HFF-Myc (cell line): ENCODE measurements at places on chromosomes 4 and X.
A peak's percentile ranks its signal among the peaks of the same experiment; 100 is the strongest.

DNA sequence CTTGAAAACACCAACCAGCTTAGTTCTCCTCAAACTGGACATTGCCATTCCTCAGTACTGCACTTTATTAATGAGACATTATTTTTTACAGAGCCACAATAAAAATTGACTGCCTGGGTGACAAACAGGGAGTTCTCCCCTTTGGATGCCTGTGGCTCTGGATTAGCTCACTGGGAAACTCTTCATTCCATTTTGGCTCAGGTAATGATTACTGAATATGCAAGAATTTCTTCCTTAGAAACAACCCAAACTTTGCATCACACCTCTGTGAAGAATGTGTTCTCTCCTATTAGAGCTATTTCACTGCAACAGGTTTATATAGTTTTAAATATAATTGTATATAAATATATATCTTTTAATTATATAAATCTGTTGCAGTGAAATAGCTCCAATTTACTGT lies 2065.8 kb downstream of the ARAP2 start:
- no peak for DNase-seq

GRCh38 chr4:121336706-121337105 lies 44.1 kb downstream of the QRFPR start:
- DNase-seq, result no peak

DNA sequence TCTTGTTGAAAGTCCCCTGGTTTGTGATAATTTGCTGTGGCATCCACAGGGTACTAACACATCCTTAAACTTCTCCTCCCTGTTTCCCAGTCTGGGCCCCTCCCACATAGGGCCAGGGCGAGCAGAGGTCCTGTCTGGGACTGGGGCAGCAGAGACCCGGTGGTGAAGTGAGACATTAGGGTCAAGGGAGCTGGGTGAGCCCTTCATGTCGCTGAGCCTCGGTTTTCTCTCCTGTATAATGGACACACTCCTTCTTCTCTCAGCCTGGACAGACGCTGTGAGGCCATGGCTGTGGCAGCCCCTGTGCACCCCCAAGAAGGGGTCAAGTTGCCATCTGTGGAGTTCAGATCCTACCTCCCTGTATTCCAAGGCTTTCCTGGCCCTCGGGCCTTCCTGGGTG lies 33.0 kb upstream of the HMX1 start:
- DNase-seq, result no peak

DNA sequence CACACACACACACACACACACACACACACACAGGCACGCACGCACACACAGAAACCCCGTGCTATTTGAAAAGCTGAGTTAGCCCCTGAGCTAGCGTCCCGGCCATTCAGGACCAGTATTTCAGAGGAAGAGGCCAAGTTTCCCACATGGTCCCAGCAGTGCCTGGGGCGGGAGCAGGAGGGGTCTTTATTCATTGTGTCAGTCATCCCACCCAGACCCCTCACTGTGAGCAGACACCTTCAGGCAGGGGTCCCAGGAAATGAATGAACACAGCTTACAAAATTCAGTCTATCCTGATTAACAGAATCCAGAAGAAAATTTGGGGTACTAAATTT lies 58.1 kb downstream of the ZFYVE28 start:
- DNase-seq, result no peak

- DNase-seq, result no peak
Measured at GRCh38 chrX:27968878-27969277, 12.4 kb downstream of the DCAF8L1 start.

DNA sequence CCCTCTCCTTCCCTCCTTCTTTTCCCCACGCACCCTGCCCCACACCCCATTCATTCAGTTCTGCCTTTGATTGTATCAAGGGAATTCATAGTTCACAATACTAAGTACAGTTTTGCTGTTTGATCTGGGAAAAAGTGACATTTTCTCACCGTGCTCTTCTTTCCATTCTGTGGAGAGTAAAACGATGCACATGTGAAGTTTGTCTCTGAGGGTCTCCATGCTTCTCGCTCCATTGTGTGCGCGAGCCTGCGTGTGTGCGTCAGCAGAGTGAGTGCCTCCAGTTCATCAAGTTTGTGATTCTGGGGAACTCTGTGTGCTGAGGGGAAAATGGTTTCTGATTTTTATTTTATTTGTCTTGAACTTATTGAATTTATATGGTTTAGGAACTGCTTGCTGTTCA lies 1.9 kb downstream of the STK26 start:
- DNase-seq, result no peak

GRCh38 chrX:46587158-46587557 lies 13.6 kb downstream of the CHST7 start:
- no peak for DNase-seq

DNA sequence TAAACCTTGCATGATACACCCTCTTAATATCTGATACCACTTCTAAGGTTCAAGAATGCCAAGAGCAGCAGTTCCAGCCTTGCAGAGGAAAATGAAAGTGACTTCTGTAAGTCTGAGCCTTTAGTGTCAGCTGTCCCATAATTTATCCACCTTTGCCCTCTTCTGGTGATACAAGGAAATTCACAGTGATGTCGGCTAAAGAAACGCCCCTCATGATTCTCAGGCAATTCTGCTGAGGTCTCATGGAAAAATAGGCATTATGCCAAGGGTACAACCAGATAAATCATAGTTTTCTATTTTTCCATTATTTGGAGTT lies 172.2 kb upstream of the CXCL13 start:
- DNase-seq, result peak; percentile 26

DNA sequence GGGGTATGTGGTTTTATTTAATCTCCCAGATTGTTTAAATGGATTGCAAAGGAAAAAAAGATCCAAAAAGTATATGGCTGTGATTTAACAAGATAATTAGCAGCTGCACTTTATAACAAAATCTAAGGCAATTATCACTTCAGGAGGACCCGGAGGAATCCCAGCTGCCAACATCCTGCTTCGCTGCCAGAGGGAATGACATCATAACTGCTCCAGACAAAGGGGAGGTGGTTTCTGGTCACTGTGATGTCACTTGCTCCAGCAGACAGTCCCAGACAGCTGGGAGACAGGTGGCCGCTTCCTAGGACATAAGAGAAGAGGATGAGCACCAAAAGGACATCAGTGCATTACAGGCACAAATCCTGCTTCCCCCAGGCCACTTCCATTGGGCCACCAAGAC lies 371.0 kb downstream of the BCOR start:
- peak; percentile 50 for DNase-seq

DNA sequence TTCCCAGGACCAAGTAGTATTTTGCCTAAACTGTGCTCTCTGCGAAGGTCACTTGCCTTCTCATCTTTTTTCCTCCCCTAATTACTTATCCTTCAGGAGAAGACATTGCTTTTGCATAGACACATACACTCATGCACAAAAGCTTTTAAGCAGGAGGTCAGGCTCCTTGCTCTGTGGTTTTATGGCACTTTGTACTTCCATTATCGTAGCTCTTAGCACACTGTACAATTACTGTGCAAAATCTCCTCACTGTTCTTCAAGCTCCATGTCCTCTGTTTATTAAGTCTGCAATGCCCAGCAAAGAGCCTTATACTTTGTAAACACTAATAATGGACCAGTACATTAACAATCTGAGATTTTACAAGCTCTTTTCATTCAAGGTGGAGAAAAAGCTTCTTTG lies 188.4 kb upstream of the GNPDA2 start:
- DNase-seq, result no peak

GRCh38 chr4:165668694-165669093 lies 204.3 kb upstream of the TLL1 start:
- no peak for DNase-seq
